ENCODE measurements at places on chromosomes 12 and 14. TPM values are rescaled to one million over a fixed set of nuclear protein-coding genes. Genes with fewer than 3 reads are reported as not detected.

The ESR2 gene
- total RNA-seq, result under 0.01 TPM

The GLIPR1L2 gene
- total RNA-seq, result 0.19 TPM

The NFATC4 gene
- total RNA-seq, result 30.3 TPM

The LRRC9 gene
- total RNA-seq, result not detected

The KRT3 gene
- not detected for total RNA-seq

The HVCN1 gene
- 1.5 TPM for total RNA-seq

The FKBP11 gene
- 38.9 TPM for total RNA-seq

The ZCCHC8 gene
- 12.3 TPM for total RNA-seq

The SMIM41 gene
- total RNA-seq, result not detected

The GPRC5A gene
- total RNA-seq, result 18.6 TPM

The TPPP2 gene
- not detected for total RNA-seq

The CACNB3 gene
- total RNA-seq, result 10.7 TPM

The CACNA1C gene
- 5.9 TPM for total RNA-seq

The PIP4P1 gene
- 22.8 TPM for total RNA-seq

The IL22 gene
- total RNA-seq, result not detected

The KLRC4 gene
- not detected for total RNA-seq

The GABARAPL1 gene
- 105 TPM for total RNA-seq

The SLC6A13 gene
- total RNA-seq, result 0.19 TPM

The ADAMTS20 gene
- not detected for total RNA-seq

The LTB4R gene
- total RNA-seq, result 1.5 TPM

The ERP27 gene
- 0.19 TPM for total RNA-seq

The IL31 gene
- not detected for total RNA-seq

The CCDC175 gene
- total RNA-seq, result not detected

The HOXC10 gene
- total RNA-seq, result not detected

The CFAP54 gene
- total RNA-seq, result 4.2 TPM

The PRB2 gene
- total RNA-seq, result not detected

The SIX6 gene
- not detected for total RNA-seq

The KLRG1 gene
- total RNA-seq, result 0.38 TPM

The TAS2R31 gene
- total RNA-seq, result 5.6 TPM

The OR4K14 gene
- not detected for total RNA-seq

The PROX2 gene
- not detected for total RNA-seq

The CLMN gene
- total RNA-seq, result 3.9 TPM

The ARG2 gene
- 7.9 TPM for total RNA-seq

The CMA1 gene
- not detected for total RNA-seq

The PTPRB gene
- 25.7 TPM for total RNA-seq

The TMEM120B gene
- 10.7 TPM for total RNA-seq

The IAPP gene
- not detected for total RNA-seq

The CHGA gene
- total RNA-seq, result not detected

The C14orf132 gene
- total RNA-seq, result 20.9 TPM

The ABHD12B gene
- not detected for total RNA-seq

The DIO2 gene
- total RNA-seq, result 27.0 TPM

The E2F7 gene
- 28.6 TPM for total RNA-seq

The TBX5 gene
- under 0.01 TPM for total RNA-seq

The ISCA2 gene
- 18.6 TPM for total RNA-seq

The CLEC2A gene
- not detected for total RNA-seq

The PPP1R36 gene
- 0.28 TPM for total RNA-seq

The TMPRSS12 gene
- total RNA-seq, result not detected

The HELB gene
- 3.5 TPM for total RNA-seq
